ENCODE measurements at places on chromosomes 7 and 10.

GRCh38 chr7:24922099-24922773, 57.7 kb downstream of the OSBPL3 start:
- DNase-seq: no peak

DNA sequence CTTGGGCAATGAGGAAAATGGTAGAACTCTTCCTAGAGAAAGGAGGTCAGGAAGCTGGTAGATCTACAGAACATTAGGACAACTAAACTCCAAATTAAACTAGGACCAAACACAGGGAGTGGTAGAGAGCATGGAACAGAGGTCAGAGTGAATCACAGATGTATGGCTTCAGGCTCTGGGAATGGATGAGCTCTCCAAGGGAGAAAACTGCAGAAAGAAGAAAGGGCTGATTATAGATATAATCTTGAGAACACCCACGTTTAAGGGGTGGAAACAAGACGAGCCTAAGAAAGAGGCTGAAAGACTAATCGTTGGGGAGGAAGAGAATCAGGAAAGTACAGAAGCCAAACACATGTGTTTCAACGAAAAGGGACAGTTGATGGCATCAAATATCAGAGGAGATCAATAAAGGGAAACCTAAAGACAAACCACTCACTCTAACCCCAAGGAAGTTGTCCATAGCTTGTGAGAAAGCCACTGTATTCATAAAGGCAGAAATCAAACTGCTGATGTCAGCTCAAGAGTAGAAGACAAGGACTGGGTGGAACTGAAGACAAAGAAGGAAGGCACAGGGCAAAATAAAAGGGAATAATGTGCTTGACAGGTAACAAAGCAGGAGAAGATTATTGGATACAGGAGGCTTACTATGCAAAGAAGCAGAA, 41.4 kb downstream of the NUDCD3 start:
- no peak for DNase-seq

DNA sequence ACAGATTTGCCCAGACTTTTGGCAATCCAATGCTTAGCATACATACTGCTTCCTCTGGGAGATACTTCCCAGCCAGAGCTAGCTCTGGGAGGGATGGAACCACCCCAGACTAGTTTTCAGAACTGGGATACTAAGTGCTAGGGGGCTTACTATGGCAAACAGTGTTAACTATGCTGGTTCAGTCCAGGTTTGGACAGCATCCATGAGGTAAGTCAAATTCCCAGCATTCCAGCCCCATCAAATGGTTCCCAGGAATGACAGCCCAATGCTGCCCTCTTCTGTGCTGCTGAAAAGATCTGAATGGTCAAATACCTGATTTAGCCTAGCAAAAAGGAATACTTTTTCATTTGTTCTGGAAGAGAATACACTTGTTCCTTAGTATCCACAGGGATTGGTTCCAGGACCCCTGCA, 141.7 kb upstream of the CCDC6 start:
- DNase-seq: no peak

DNA sequence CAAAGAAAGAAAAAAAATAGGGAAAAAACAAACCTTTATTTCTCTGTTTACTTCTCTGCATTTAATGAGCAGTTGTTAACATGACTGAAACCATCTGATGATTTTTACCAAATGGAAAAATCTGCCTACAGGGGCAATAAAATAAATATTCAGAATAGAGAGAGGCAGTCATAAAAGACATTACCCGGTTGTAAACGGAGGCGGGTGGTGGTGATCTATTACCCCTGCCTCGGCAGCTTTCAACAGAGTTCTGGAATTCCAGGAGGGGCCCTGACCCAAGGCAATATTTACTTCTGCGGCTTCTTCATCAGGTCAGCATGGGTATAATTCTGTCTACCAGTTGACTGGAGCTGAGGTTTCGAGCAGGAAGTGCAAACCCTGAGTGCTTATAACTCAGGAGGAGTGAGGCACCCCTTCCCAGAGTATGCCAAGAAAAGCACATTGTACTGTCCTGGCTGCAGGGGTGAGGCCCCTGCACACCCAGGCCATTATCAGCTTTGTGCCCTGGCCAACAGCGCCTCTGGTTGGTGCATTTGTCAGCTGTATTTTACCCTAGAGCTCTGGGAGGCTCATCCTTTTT, 8.2 kb upstream of the CXCL12 start:
- DNase-seq: no peak

DNA sequence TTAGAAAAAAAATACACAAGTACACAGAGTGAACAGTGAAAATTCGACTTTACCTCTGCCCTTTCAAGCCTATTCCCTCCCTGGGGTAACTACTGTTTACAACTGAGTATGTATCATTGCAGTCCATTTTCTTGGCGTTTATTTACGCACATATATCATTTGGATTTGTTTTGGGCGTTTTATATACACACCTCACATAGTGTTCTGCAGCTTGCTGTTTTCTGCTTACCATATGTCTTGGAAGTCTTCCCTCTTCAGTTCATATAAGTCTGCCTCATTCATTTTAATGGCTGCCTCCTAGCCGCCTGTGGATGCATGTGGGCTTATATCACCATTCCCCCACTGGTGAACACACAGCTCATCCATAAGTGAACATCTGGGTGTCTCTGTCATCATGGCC, 41.6 kb upstream of the COL13A1 start:
- DNase-seq: no peak

- no peak for DNase-seq
Measured at GRCh38 chr10:43845121-43845520, 196.4 kb upstream of the ZNF32 start.

GRCh38 chr7:98038321-98038720, 48.3 kb upstream of the OCM2 start:
- DNase-seq: no peak

DNA sequence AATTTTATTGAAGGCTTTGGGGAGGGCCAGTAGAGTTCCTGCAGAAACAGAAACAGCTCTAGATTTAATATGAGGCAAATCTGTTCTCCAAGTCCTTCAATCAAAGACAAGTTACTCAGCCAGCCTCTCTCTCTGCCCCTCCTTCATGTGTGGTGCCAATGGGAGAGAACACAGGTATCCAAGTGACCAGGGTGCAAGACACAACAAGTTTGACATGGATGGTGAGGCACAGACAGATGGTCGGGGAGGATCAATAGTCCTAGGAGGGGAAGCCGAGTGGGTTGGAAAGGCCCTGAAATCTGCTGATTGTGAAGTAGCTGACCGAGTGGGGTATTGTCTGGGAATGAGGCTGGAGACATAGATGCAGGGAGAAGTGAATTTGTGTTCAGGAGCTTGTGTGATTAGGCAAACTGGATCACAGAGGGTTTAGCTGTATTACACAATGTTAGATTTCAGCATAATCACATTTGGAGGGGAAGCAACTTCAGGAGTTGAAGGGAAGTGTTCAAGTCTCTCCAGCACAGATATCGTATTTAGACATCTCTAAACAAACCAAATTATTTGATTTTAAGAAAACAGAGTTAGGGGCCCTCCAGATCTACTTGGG, 1.5 kb downstream of the GIMAP1 start:
- peak; percentile 72 for DNase-seq

All from AML-193 (cell line).